ENCODE measurements at places on chromosomes 5 and 9. TPM values are rescaled to one million over a fixed set of nuclear protein-coding genes. Genes with fewer than 3 reads are reported as not detected.

TICAM2 gene
- polyA plus RNA-seq, result 1.2 TPM

RFX3 gene
- polyA plus RNA-seq, result 2.2 TPM

IL5 gene
- not detected for polyA plus RNA-seq

NEUROG1 gene
- polyA plus RNA-seq, result not detected

SGTB gene
- 14.0 TPM for polyA plus RNA-seq

EPB41L4A gene
- polyA plus RNA-seq, result 0.05 TPM

FGF10 gene
- not detected for polyA plus RNA-seq

SHISAL2B gene
- polyA plus RNA-seq, result not detected

RIOK2 gene
- 5.7 TPM for polyA plus RNA-seq

STXBP1 gene
- 16.2 TPM for polyA plus RNA-seq

EGFLAM gene
- 5.6 TPM for polyA plus RNA-seq

SNCAIP gene
- 1.7 TPM for polyA plus RNA-seq
